ENCODE measurements at places on chromosomes 7 and 10.

DNA sequence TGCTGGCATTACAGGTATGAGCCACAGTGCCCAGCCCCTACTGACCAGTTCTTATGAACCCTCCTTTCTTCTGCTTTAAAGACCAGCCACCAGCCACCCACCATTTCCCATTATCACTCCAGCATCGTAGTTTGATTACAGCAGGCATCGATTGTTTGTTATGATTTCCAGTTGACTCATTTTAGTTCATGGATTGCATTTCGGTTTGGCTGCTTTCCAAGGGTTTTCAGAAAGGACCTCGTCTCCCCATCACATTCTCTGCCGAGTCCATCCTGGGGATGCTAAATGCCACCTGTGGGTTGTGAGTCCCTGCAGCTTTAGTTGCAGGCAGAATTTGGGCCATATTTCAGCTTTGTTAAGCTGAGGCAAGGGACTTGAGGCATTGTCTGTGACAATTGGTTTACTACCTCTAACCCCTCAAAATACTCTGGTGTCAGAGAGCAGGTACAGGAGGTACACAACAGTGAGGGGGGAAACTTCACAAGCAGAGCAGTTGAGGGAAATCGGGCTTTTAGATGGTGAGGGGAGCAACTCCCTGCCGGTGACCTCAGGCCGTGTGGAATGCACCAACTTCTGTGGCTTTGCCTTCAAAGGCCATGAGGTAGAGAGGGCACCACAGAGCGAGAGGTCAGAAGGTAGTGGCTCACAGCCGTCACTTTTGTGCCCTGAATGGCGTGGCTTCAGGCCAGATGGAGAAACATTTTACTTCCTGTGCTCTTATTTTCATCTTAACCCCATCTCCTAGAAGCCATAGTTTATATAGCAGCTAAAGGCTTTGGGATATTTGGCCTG lies 203.8 kb downstream of the CCDC3 start:
- DNase-seq, result no peak

DNA sequence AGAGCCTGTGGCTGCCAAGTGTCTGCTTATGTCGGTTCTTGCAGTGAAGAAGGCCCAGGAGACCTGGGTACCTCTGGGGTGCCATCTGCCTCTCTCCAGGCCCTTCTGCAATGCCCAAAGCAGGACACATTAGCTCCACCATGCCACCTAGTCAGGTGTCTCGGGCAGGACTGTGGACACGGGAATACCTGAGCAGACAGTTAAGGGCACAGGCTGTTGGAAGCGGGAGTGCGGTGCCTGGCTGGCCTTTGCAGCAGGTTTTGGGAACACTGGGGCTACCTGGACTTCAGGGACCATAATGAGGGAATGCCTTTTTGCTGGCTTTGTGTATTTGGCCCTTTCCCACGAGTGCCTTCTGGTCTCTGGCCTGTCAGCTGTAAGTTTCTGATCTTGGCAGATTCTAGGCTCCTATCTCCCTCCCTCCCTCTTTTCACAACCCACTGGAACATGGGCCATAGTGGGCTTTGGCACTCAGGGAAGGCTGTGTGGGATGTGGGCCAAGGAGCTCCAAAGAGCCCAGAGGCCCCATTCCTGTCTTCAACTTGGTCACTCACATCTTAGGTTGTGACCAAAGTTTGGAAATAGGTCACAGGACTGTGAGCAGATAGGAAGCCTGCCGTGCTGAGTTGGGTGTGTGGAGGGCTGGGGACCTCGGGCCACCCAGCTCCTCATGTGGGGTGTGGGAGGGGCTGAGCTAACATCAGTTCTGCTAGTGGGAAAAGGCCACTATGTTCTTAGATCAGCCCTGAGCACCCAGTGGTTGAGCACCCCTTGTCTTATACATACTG lies 41.5 kb upstream of the CXCL12 start:
- no peak for DNase-seq

DNA sequence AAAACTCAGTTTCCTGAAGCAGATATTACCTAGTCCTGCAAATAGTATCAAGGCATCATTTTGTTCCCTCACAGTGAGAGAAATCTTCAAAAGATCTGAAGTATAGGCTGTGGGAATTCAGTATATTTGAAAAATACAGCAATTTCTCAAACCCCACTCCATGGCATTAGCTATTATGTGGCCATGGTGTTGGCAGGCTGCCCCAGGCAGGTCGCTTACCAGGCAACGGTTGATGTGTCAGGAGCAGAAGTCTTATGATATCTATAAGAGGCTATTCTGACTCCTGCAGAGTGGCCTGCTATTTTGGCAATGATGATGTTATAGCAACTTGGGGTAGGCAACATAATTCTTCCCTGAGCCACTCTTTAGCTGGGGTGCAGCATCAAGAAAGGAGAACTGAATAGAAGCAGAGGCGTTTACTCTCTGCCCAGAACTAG lies 187.9 kb downstream of the PLXDC2 start:
- no peak for DNase-seq

DNA sequence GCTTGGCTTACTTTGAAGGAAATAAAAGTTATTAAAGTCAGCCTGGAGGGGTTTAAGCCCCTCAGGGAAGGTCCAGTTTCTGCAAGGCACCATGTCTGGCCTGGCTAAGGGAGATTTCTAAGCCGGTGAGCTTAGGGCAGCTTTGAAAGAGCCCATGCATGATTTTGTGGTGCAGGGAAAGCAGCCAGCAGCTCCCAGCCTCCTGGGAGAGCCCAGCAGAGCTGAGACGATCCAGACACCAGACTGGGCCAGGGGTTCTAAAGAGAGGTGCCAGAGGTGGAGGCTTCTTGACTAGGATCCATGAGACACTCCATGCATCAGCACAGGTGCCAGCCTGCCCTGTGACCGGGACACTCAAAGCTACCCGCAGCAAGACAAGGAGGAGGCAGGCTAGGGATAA lies 59.6 kb upstream of the MKX start:
- no peak for DNase-seq

DNA sequence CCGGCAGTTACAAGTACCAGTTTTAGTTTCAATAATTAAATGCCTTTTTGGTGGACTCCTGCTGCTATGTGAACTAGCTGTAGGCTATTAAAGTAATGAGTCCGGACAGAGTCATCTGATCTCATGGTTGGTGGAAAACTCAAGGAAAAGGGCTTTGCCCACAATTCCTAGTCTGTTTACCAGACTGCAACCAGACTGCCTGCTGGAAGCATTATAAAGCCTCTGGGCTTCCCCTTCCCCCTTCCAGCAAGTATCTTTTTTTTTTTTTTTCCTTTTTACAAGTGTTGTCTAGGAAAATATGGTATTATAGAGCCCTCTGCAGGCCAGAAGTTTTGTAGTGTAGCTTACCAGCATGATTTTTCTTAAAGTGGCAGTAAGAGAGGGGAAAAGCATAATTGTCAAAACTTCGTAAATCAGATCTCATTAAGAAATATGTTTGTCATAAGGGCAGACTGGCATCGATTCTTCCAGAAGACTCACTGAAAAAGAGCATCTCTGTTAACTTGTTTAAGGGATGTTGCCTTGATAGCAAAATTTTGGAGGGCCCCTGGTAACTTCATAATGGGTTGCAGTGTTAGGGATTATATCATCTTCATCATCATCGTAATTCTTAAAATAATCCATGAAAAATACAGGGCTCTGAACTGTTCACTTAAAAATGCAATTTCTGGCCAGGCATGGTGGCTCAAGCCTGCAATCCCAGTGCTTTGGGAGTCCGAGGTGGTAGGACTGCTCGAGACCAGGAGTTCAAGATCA lies 181.3 kb downstream of the TAX1BP1 start:
- DNase-seq, result no peak

DNA sequence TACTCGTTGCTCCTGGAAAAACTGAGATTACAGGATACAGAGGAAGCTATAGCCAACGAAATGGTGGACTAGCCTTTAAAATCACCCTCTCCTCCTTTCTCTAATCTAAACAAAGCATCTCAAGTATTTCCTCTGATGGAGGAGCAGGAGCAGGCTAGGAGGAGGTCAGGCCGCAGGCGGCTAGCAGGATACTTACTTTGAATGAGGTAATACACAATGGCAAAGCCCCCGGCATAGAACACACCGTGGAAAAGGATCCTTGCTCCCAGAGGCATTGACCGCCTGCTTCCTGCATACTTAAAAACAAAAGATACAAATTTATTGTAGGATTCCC lies 64.4 kb downstream of the STK17A start:
- DNase-seq, result no peak

- no peak for DNase-seq
Observed at GRCh38 chr7:151719897-151720242, 157.0 kb downstream of the PRKAG2 start.

DNA sequence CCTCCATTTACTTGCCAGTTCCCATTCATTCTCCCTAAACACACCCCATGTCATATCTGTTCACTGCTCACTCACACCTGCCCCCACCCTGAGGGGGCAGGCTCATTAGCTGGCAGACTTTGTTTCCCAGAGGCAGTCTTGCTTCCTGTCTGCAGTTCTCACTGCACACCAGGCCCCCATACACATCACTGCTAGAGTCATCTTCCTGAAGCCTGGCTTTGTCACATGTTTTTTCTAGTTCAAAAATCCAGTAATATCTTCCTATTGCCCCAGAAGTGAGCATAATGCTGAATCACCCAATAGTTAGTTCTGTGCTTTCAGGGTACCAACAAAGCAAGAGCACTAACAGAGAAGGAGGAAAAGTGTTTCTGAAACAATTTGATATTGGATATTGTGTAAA lies 1.9 kb downstream of the LRRC72 start:
- DNase-seq, result no peak

DNA sequence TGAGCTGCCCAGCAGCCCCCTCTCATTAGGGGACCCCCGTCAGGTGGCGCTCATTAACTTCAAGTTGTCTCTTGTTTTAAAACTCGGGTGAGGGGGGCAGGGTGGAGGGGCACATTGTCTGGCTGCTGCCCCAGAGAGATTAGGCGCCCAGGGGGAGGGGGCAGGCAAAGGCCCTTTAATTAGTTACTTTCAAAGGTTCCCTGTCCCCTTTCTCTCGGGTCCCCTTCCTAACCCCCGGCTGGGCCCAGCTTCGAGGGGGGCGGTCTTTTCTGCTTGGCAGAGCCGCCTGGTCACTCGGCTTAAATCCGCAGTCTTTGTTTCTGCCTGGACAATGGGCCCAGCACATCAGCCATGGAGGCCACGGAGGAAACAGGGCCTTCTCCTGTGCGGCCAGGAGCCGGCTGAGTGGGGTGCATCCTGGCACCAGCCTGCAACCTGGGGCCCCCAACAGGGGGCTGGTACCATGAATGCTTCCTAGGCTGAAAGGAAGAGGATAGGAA lies 38.9 kb upstream of the SLF2 start:
- no peak for DNase-seq

GRCh38 chr10:94293354-94293753 lies 69.4 kb downstream of the NOC3L start:
- no peak for DNase-seq

DNA sequence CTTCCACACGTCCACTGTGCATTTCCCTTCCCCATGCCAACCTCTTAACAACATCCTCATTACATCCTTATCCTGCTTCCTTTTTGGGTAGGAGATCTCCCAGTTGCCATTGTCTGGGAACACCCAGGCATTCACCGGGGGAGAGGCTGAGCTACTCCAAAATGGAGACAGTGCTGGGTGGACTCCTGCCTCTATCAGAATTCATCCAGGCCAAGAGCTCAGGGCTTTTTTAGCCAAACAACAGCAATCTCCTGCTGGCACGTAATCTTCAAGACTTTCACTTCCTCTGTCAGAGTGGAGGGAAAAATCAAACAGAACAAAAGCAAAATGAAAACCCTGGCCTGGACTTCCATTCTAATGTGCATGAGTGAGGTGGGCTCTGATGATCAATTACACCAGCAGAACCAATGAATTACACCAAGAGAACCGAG lies 245.0 kb downstream of the PRPF18 start:
- no peak for DNase-seq

DNA sequence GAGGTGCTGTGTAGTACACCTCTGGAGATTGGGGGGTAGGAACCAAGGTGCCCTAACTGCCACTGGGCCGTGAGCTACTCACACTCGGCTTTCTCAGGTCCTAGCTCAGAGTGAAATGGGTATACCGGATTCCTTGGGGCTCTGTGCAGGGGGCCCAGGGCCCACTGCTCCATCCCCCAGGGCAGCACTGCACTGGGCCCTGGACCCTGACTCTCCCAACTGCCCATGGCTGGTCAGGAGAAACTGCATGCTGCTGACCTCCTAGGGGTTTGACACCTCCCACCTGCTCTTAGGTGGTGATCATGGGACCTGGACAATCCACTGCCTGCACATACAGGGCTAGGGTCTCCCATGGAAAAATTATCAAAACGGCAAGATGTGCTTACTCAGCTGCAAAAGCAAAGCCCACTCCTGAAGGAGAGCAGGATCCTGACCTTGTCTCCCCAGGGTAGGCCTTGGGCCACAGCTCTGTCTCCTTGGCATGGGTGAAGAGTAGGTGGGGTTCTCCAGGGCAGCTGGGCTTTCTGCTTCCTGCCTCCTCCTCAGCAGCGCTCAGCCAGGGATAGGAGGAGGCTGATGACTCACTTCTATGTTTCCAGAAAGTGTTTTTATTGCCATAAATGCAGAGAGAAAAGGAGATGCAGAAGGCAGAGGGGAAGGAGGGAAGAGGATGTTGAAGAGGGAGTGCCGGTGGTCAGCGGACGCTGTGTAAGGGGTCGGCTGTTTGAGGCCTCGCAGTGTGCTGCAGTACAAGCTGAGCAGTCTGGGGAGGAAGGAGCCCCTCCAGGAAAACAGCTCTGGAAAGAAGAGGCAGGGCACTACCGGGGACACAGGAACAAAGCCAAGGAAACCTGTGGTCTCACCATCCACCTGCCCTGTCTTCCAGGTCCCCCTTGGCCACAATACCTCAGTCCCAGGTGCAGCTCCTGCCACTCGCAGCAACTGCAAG lies 107.8 kb downstream of the ARHGAP22 start:
- no peak for DNase-seq

- DNase-seq, result no peak
Observed at GRCh38 chr10:67666416-67667034, 29.5 kb downstream of the CTNNA3 start.

DNA sequence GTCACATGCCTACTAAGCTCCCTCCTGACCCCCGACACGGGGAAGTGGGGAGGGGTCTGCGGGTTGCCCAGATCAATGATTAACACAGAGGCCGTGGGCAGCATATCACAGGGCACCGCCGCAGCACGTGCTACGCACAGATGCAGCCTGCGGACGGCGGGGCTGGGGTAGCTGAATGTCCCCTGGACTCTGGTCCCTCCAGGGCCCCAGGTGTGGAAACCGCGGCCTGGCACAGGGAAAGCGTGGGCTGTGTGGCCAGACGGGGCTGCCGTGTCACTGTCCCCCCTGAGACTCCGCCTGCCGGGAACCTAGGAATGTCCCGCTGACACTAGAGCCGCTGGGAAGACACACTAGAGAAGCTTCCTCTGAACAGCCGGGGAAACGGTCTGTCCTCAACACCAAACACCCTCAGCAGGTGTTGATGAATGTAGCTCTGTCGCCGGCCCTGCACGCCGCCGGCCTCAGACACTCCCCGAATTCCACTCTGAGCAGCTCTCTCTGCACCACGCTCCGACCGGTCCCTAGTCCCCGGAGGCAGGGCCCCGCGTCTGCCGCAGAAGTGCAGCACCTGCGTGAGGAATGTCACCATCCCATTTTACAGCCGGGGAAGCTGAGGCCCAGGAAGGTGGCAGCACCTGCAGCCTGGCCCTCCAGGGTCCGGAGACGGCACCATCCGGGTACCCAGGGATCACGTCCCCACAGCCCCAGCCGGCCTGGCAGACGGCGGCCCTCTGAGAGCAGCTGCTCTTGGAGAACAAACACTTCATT lies 33.4 kb upstream of the PDGFA start:
- DNase-seq, result no peak

All from 8988T (cell line).